ENCODE measurements at places on chromosomes 1 and 21.

DNA sequence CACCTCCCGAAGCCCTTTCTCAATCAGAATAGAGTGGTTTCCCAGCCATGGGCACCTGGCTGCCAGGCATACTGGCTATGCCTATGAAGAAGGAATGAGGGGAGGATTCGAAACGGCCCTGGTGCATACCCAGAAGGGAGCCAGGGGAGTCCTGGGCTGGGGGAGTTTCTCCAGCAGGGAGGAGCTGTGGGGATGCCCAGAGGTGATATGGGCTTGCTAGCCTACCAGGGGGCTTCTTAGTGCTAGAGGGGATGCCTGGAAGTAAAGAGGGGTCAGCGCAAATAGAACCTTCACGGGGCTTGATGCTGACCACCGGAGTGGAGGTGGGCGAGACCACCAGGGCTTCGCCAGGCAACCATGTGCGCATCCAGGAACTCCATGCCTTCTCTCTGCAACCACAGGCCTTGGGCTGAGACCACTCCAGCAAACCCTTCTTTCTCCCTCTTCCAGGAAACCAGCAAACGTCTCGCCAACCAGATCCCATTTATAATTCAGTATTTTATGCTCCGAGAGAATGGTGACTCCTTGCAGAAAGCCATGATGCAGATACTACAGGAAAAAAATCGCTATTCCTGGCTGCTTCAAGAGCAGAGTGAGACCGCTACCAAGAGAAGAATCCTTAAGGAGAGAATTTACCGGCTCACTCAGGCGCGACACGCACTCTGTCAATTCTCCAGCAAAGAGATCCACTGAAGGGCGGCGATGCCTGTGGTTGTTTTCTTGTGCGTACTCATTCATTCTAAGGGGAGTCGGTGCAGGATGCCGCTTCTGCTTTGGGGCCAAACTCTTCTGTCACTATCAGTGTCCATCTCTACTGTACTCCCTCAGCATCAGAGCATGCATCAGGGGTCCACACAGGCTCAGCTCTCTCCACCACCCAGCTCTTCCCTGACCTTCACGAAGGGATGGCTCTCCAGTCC is 18.2 kb upstream of the MX1 start:
- DNase-seq: no peak

- DNase-seq: no peak
Measured at GRCh38 chr1:42006836-42007235, 88.1 kb upstream of the HIVEP3 start.

GRCh38 chr1:76105372-76105771 is 30.8 kb downstream of the ST6GALNAC3 start:
- no peak for DNase-seq

DNA sequence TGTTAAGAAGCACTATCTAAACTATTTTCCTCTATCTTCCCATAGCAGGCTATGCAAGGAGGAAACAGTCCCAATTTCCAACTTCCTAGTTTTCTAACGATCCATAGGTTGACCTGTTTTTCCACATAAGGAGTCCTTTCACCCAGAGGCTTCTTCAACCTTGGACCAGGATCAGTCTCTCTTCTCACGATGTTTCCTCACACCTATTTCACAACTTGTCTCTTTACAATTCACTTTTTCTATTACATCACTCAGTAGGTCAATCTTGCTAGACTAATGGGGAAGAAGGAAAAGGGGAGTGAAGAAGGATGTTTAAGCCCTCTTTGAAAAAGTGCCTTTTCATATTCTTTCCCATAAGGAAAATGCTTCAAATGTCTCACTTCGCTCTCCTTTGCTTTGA is 15.9 kb downstream of the PALMD start:
- no peak for DNase-seq

DNA sequence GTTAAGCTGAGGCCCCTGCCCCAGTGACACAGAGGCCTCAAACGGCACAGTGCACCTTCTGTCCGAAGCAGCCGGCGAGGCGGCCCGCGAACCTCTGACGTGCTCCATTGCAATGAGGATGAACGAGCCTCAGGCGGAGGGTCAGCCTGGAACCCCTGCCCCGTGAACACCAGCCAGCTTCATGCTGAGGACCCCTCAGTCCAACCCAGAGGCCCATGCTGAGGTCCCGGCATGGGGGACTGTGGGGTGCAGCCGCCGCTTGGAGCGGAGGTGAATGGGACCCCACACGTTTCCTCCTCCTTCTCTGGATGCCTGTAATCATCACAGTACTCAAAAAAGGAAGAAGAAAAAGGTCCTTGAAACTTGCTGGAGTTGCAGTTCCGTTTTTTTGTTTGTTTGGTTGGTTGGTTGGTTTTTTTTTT is 62.1 kb downstream of the PRKCZ start:
- DNase-seq: no peak

DNA sequence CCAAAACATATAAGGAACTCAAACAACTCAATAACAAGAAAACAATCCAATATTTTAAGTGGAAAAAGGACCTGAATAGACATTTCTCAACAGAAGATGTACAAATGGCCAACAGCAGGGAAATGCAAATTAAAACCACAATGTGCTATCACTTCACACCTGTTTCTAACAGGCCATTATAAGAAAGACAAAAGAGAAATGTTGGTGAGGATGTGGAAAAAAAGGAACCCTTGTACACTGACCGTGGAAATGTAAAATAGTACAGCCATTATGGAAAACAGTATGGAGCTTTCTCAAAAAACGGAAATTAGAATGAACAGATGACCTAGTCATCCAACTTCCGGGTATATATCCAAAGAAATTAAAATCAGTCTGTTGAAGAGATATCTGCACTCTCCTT is 37.8 kb upstream of the CD2 start:
- DNase-seq: no peak

- DNase-seq: no peak
Measured at GRCh38 chr1:109806733-109807400, 43.1 kb upstream of the EPS8L3 start.

GRCh38 chr1:100302739-100303138 is 36.7 kb downstream of the RTCA start:
- no peak for DNase-seq

- no peak for DNase-seq
Measured at GRCh38 chr1:86429122-86429725, 5.3 kb downstream of the CLCA2 start.

DNA sequence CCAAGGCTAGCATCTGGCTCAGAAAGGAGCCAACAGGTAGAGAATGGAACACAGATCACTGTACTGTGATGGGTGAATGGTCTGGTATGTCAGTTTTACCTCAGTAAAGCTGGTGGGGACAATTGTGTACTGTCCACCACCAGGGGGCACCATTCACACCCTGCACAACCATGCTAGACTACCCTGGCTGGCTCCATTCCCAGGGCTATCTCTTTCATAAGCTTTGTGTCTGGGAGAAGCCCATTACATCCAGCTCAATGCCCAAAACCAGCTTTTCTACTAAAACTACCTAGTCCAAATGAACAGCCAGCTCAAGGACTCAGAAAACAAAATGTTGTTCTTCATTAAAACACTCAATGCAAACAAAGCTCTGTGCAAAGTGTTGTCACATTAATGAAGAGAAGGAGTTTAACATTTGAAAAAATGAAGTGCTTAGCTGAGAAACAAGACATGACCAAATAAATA is 62.0 kb upstream of the RASAL2 start:
- peak; percentile 14 for DNase-seq
